Stromal cell of bone marrow (primary cell): ENCODE measurements at places on chromosomes 6 and 20.

GRCh38 chr20:52667358-52667757 is 304.8 kb upstream of the TSHZ2 start:
- DNase-seq, result no peak

- DNase-seq, result no peak
Observed at GRCh38 chr6:88548891-88549505, 382.9 kb upstream of the CNR1 start.

- DNase-seq, result no peak
Observed at GRCh38 chr6:110048221-110048875, 70.2 kb downstream of the GPR6 start.

DNA sequence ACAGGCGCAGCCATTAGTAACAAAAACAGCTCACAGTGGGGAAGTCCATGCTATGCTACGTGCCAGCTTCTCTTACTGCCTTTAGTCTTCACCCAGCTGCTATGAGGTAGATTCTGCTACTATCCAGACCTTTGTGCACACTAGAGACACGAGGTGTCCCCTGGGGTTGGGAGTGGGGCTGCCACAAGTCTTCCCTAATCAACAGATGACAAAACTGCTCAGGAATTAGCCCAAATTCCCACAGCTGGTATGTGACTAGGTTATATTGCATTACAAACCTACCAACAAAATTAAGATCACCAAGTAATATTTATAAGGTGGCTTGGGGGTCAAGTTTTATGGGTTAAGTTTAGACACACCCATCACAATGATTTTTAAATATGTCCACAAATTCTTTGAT is 63.3 kb downstream of the PSMB1 start:
- no peak for DNase-seq

GRCh38 chr6:80336911-80337310 is 230.4 kb downstream of the BCKDHB start:
- no peak for DNase-seq

- DNase-seq, result no peak
Observed at GRCh38 chr6:32945953-32946352, 5.1 kb upstream of the HLA-DMB start.
